ENCODE measurements at places on chromosomes 2 and 18.

- no peak for DNase-seq
Observed at GRCh38 chr2:73156539-73157124, 43.9 kb upstream of the RAB11FIP5 start.

DNA sequence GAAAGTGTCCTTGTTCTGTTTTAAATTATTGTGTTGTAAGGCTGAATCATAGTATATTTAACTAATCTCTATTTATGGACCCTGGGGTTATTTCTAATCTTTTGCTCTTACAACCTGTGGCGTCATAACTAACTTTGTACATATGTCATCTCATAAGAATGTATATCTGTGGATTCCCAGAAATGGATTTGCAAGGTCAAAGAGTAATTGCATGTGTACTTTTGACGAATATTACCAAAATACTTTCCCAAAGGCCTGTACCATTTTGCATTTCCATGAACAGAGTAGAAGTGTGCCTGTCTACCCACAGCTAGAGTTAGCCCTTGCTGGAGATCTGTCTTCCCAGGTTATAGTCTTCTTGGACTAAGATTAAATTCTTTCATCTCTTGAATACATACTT, 42.8 kb downstream of the SEMA4F start:
- DNase-seq, result no peak

DNA sequence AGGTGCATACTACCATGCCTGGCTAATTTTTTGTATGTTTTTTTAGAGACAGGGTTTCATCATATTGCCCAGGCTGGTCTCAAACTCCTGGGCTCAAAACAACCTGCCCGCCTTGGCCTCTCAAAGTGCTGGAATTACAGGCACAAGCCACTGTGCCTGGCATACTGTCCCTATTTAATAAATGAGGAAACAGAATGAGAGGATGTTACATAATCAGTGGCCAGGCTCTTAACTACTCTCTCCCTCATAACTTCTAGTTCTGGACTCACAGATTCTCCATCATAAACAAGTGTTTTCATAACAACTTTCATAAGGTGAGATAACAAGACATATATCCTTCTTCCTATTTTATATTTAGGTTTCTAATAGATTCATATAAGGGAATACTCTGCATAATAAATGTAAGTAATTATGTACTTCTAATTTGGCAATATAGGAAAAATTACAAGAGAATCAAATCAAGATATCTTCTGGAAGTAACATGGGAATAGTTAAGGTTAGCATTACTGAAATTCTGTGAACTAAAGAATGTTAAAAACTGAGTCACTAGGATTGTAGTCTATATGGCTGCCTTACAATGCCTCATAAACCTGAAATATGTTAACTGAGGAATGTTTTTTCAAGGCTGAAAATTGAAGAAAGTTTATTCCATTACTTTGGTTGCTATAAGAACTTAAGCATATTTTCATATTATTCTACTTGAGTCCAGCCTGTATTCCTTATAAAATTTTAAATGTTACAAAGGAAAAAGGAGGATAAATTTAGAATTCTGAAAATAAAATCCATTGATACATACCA, 71.3 kb downstream of the SLC25A12 start:
- no peak for DNase-seq

- no peak for DNase-seq
Observed at GRCh38 chr2:60958800-60959199, 58.7 kb upstream of the PEX13 start.

DNA sequence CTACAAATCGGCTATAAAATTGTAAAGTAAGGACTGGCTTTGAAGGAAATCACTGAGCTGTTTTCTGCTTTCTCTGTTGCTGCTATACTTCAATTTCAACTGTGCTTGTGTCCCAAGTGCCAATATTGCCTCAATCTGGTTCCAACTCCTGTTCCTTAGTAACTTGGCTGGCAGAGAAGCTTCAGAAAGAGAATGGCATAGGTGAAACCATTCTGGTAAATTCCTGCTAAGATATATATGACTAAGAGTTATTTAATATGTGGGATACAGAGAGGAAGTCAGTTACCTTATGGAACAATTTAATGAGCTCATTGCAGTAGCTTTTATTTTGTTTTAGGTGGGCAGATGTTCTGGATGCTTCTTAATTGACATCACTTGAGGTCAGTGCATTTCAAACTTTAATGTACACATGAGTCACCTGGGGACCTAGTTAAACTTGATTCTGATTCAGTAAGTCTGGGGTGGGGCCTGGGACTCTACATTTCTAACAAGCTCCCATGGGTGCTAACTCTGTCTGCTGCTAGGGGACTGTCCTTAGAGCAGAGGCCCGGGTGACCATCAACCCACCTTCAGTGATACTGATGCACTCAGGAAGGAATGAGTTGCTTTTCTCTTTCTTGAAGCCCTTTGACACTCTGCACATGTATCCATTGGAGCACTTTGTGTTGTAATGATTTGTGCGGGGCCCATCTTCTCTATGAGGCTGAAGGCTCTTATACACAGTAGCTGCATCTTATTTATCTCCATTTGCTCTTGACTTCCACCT, 47.6 kb downstream of the LIPG start:
- no peak for DNase-seq

- DNase-seq, result no peak
Observed at GRCh38 chr2:40224318-40224717, 227.6 kb downstream of the SLC8A1 start.

GRCh38 chr2:218003981-218004419, 1.2 kb upstream of the TNS1 start:
- no peak for DNase-seq

DNA sequence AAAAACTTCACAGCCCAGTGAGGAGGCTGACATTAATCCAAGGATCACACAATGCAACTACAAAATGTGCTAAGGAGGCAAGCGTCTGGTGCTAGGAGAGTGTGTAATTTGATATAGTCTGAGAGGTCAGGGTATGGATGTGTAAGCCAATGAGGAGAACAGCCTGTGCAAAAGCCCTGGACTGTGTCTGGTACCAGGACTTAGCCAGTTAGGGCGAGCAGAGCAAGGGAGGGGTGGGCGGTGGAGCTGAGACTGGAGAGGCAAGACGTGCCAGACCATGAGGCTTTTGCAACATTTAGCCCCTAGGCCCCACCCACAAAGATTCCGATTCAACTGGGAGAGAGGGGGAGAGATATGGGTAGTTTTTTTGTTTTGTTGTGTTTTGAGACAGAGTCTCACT, 33.5 kb upstream of the SPRED2 start:
- DNase-seq, result no peak

DNA sequence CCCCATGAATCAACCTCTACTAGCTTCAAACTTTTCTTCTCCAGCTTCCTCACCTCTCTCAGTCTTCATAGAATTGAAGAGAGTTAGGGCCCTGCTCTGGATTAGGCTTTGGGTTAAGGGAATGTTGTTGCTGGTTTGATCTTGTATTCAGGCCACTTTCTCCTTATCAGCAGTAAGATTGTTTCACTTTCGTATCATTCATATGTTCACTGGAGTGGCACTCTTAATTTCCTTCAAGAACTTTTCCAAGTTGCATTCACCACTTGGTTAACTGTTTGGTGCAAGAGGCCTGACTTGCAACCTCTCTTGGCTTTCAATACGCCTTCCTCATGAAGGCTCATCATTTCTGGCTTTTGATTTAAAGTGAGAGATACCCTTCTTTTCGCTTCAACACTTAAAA, 22.8 kb downstream of the OXER1 start:
- DNase-seq, result no peak

- DNase-seq, result no peak
Observed at GRCh38 chr2:235900631-235901030, 267.6 kb downstream of the GBX2 start.

GRCh38 chr2:84084856-84085255, 374.2 kb downstream of the SUCLG1 start:
- DNase-seq, result no peak
